Uterus (tissue), 4 donors: ENCODE measurements at places on chromosomes 16 and 17. TPM values are rescaled to one million over a fixed set of nuclear protein-coding genes. Genes with fewer than 3 reads are reported as not detected.

The CDRT15L2 gene
- not detected for total RNA-seq

The CD300E gene
- 0.88 TPM for total RNA-seq

The HLF gene
- total RNA-seq = 78.7 TPM

The OR4D1 gene
- not detected for total RNA-seq

The HBQ1 gene
- 4.1 TPM for total RNA-seq

The BTBD17 gene
- not detected for total RNA-seq

The TM4SF5 gene
- total RNA-seq = not detected

The SOX15 gene
- total RNA-seq = 1.0 TPM

The OR1A2 gene
- total RNA-seq = not detected

- no peak for DNase-seq
Observed at GRCh38 chr17:57447990-57448758, 191.9 kb downstream of the MSI2 start.

DNA sequence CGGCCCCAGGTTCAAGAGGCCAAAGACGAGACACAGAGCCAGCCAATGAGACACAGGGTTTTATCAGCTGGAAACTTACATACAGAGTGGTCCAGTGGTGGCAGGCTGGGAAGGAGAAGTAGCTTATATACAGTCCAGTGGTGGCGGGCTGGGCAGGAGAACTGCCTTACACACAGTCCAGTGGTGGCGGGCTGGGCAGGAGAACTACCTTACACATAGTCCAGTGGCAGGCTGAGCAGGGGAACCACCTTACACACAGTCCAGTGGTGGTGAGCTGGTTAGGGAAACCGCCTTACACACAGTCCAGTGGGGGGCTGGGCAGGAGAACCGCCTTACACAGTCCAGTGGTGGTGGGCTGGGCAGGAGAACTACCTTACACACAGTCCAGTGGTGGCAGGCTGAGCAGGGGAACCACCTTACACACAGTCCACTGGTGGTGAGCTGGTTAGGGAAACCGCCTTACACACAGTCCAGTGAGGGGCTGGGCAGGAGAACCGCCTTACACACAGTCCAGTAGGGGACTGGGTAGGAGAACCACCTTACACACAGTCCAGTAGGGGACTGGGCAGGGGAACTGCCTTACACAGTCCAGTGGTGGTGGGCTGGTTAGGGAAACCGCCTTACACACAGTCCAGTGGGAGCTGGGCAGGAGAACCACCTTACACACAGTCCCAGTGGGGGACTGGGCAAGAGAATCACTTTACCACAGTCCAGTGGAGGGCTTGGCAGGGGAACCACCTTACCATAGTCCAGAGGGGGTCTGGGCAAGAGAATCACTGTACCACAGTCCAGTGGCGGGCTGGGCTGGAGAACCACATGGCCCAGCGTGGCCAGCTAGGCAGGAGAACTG is 90.9 kb downstream of the GAS7 start:
- DNase-seq = no peak

DNA sequence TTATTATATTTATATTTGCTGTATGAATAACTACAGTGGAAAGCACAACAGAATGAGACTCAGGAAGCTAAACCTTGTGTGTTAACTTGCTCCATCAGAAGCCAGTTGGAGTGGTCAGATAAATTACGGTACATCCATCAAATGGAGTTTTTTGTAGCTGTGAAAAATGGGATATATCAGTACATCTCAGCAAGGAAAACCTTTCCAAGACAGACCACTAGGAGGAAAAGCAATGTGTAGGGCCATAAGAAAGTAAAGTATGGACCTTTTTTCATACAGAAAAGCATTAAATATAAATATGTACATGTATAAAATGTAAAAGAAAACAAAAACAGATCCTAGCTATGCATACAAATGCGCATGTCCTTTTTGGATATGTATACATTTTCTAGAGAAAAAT is 403.8 kb upstream of the CDH11 start:
- no peak for DNase-seq

GRCh38 chr16:27248036-27248435 is 20.5 kb downstream of the NSMCE1 start:
- DNase-seq = no peak

- DNase-seq = no peak
Observed at GRCh38 chr16:49093939-49094338, 187.7 kb downstream of the CBLN1 start.

- DNase-seq = peak; percentile 45
Observed at GRCh38 chr17:20073055-20073979, 64.2 kb downstream of the SPECC1 start.

GRCh38 chr16:28293601-28293960 is 1.3 kb downstream of the SBK1 start:
- DNase-seq = no peak

GRCh38 chr17:49862781-49863331 is 15.0 kb upstream of the TAC4 start:
- DNase-seq = no peak

- DNase-seq = no peak
Observed at GRCh38 chr16:4306470-4307214, 9.2 kb upstream of the GLIS2 start.

GRCh38 chr17:79737046-79737921 is 6.5 kb downstream of the ENPP7 start:
- DNase-seq = no peak

DNA sequence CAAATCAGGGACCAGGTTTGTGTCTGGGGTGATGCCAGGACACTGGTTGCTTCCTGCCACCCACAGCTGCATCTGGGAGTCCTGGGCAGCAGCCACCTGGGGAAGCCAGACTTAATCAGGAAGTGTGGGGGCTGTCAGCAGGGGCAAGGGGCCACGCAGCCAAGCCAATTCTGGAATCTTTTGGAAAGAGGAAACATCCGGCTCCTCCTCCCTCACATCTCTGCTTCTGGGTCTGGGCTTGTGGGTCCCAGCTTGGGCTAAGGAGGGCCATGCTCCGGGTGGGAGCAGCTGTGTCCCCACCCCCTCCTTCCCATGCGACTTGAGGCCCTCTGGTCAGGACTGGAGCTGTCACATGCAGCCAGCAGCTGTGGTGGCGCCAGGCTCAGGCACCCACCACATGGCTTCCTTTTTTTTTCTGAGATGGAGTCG is 37.0 kb upstream of the CCDC182 start:
- DNase-seq = no peak

- DNase-seq = no peak
Observed at GRCh38 chr17:66782851-66783250, 52.1 kb upstream of the CACNG5 start.

DNA sequence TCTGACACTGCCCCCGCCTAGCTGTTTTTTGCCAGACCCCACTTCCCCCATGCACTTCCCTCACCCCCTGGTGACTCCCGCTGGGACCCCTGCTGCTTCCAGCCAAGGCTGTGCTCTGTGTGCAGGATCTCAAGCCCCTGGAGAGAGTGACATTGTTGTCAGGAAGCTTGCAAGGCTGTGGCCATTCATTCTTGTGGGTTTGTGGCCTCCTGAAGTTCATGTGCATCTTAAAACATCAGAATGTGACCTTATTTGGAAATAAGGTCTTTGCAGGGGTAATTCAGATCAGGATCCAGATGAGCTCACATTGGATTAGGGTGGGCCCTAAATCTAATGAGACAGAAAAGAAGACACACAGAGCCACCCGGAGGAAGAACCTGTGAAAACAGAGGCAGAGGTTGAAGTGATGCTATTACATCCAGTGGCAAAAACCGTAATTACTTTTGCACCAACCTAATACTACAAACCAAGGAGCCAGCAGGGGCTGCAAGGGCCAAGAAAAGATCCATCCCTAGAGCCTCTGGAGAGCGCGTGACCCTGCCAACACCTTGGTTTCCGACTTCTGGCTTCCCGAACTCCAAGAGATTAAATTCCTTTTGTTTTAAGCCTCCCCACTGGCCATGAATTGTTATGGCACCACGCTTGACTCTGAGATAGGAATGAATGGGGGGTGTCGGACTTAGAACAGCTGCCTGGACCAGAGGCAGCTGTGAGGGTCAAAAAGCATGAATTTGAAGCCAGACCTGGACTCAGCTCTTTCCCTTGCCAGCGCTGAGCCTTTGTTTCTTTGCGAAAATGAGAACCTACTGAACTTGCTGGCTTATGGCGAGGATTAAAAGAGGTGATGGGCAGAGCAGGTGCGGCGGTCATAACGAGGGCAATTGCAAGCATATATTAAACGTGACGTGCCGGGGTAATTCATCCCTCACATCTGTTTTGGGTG is 75.5 kb downstream of the BMERB1 start:
- DNase-seq = no peak

DNA sequence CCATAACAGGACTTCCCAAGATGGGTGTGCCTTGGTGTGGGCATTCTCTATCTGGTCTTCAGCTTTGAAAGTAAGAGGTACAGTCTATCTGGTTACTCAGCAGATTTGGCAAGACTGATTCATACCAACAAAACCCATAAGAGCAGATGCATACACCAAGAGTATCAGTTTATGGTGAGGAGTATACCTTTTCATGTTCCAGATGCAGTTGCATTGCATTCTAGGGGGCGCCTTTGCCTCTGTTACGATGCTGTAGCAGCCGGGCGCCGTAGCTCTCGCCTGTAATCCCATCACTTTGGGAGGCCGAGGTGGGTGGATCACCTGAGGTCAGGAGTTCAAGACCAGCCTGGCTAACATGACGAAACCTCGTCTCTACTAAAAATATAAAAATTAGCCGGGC is 31.1 kb upstream of the CARMIL2 start:
- no peak for DNase-seq

DNA sequence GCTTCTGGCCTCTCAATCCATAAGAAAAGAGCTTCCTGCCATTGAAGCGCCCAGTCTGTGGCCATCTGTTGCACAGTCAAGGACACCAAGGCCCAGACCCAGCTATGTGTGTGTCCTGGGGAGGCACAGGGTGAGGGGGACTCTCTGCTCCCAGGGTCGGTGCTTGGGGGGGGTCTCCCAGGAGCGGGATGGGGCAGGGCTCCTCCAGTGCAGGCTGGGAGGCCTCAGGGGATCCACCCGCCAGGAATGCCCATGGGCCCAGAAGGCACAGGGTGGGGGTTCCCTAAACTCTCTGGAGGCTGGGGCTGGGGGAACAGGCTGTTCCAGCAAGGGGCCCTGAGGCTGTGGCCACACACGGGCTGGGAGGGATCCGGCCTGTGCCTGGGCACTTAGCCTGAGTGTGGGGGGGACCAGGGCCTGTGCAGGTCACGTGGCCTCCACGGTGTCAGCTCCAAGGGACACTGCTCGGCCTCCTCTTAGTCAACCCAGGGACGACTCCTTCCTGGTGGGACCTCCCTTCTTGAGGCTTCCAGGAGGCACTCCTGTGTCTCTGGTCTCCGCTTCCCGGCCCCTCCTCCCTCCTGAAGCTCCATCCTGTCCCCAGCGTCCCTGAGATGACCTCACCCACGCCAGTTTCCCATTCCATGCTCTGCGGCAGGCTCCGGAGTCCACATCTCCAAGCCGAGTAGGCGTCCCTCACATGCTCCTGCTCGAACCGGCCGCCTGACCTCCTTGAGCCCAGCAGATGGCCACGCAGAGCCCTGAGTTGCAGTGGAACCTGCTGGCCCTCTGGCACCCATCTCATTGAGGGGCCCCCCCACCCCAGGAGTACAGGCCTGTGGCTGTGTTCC is 23.1 kb upstream of the BAHCC1 start:
- DNase-seq = no peak

DNA sequence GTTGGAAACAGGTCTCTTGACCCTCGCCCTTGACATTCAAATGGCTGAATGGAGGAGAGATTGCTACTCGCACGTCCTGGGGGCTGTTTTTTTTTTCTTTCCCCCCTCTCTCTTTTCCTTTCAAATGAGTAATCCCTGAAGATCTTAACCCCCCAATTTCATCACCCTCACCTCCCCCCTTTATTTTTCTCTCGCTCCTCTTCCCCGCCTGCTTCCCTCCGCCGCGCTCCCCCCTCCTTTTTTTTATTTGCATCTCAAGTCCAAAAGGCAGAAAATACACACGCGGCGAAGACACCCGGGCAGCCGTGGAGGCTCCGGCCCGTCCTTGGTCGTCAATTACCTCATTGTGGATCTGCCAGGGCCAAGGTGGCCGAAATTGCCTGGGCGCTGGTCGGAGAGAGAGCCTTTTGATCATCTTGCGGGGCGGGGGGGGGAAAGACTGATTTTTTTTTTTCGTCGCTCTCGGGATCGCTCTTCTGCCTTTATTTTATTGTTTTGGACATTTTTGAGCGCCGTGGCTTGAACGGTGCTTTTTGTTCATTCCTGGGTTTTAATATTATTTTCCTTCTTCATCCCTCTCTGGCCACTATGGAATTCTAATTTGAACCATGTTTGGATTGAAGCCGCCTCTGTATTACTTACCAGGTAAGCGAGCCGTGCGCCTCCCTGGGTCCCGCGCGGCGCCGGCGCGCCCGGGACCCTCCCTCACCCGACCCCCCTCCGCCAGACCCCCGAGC is 57.2 kb upstream of the GSE1 start:
- DNase-seq = peak; percentile 55

GRCh38 chr17:77439189-77440018 is 298.6 kb downstream of the SEC14L1 start:
- no peak for DNase-seq

DNA sequence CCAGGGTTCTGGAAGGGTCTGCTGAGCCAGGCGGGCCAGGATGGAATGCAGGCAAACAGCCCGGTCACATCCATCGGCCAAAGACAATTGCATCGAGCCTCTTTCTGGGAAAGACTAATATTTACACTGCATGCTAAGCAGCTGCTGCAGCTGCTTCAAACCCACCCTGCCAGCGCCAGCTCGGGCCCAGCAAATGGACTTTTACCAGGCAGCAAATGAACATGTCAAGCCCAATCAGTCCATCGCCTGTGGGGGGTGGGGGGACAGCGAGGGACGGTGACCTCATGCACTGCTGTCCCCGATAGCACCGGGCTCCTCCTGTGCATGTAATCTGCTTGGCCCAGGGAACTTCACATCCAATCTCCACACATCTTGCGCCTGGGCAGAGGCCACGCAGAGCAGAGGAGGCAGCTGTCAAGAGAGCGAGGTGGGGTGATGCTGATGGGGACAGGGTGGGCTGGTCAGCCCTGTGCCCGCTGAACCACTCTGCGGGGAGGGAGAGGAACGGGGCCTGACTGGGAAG is 39.4 kb upstream of the CDH5 start:
- DNase-seq = no peak

DNA sequence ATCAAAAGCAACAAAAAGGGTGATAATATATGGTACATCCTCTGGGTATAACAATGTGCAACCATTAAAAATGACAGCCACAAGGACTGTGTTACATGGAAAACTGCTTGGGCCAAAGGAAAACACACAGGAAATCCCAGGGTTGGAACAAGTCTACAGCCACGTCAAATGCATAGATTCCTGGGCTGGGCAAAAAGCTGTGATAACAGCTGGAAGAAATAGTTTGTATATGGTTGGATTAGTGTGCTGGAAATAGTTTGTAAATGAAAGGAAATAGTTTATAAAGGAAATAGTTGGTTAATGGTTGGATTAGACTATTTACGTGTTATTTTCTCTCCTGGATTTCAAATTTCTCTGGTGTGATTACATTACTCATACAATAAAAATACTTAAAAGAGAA is 2.6 kb downstream of the HSD17B2 start:
- DNase-seq = no peak

GRCh38 chr16:11342021-11342855 is 3.0 kb upstream of the RMI2 start:
- DNase-seq = no peak

- no peak for DNase-seq
Observed at GRCh38 chr17:81287741-81288430, 7.2 kb downstream of the SLC38A10 start.

GRCh38 chr16:35525979-35526590 is 2066.7 kb downstream of the TP53TG3F start:
- DNase-seq = no peak
